ENCODE measurements at places on chromosomes 2 and 18.

DNA sequence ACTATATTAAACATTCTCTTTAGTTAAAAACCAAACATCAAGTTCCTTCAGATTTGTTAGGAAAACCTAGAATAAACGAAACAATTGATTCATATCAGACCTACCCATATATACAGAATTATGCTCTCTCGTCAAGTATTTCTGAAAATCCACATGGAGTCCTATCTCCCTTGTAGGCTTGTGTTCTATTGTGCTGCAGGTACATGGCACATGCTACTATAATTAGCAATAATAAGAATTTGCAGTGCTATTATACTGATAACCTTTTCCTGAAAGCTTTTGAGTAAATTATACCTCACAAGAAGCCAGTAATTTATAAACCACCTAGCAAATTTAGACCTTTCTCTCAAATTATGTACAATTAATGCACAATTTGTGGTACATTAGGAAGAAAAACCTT, 158.6 kb upstream of the STK17B start:
- no peak for DNase-seq

GRCh38 chr18:76948345-76948744, 126.0 kb downstream of the ZNF236 start:
- DNase-seq: no peak

GRCh38 chr18:48354746-48355260, 54.4 kb downstream of the ZBTB7C start:
- no peak for DNase-seq

- no peak for DNase-seq
These were observed 114.9 kb downstream of the ICOS start for GRCh38 chr2:204051476-204051875.

- no peak for DNase-seq
These were observed 698.3 kb upstream of the HS6ST1 start for GRCh38 chr2:129016972-129017371.

DNA sequence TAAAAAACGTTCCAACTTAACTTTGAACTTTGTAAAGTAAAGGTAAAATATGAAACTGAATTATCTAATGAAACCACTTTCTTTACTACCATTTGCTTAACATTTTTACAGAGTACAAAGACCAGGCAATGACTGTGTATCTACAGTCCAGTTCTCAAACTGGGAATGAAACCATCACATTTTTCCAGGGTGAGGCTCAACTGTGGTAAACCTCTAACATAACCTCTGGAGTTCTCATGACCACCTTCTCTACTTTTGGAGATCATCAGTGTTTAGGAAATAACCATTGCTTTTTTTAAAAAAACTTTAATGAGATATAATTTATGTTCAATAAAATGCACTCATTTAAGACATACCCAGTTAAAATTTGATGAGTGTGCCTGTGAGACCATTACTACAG, 223.5 kb downstream of the RNF152 start:
- no peak for DNase-seq

DNA sequence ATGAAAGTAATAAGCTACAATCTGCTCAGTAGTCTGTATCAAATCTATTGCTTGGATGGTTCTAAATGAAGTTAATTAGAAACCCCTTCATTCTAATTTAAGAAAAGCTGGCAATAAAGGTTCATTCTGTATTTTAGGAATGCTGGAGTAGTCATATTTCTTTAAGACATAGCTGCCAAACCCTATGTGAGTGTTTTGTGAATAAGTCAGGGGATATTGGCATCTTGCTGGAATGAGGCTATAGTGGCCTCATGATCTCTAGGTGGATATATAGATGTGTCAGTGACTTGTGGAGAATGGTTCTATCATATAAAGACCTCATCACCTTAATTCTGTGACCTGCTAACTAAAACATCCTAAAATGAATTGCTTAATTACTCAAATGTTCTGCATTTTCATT, 196.3 kb downstream of the PDE1A start:
- no peak for DNase-seq

All from foreskin keratinocyte (primary cell).